ENCODE measurements at places on chromosomes 16 and 17. TPM values are rescaled to one million over a fixed set of nuclear protein-coding genes. Genes with fewer than 3 reads are reported as not detected.

The ST6GALNAC2 gene
- 0.22 TPM for polyA plus RNA-seq

The LAT gene
- 1.5 TPM for polyA plus RNA-seq

The QRICH2 gene
- 0.38 TPM for polyA plus RNA-seq

The LPO gene
- polyA plus RNA-seq, result not detected

The RAB37 gene
- polyA plus RNA-seq, result 57.6 TPM

The MYL11 gene
- not detected for polyA plus RNA-seq

All from naive B cell (primary cell).